ENCODE measurements at places on chromosomes 5 and 9. TPM values are rescaled to one million over a fixed set of nuclear protein-coding genes. Genes with fewer than 3 reads are reported as not detected.

DNA sequence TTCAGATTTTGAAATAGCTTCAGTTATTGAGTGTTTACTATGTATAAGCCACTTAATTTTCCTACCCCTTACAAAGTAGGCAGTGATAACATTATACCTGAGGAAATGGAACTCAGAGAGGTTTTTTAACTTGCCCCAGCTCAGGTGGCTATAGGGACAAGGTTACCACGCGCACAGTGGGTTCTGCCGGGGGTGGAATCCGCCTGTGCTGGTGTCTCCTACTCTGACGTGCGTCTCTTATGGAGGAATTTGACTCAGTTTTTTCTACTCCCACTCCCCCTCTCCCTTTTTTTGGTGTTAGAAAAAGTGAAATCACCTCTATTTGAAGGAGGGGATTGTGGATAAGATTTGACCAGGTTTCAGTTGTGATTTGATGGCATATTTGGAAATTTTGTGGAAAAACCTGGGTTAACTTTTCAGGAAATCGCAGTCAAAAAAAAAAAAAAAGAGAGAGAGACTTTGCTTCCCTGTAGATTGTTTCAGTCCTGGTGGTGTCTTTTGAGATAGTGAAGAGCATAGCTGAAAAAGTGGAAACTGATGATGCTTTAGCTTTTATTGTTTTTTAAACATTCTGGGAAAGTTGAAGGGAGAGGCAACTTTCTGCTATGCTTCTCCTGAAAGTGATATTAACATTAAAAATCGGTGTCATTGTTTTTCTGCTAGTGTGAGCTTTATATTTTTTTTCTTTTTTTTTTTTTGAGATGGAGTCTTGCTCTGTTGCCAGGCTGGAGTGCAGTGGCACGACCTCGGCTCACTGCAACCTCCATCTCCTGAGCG lies 15.9 kb downstream of the TRIO start:
- no peak overlapping the region for H3K4me3 ChIP-seq
- H3K36me3 ChIP-seq: no peaks in the 10 kb centered on the region
- peaks cover 25% of the 10 kb centered on the region for H3K4me1 ChIP-seq
- H3K27me3 ChIP-seq: no peaks in the 10 kb centered on the region
- H3K27ac ChIP-seq: peak overlapping the region; percentile 85
- no peak for DNase-seq

DNA sequence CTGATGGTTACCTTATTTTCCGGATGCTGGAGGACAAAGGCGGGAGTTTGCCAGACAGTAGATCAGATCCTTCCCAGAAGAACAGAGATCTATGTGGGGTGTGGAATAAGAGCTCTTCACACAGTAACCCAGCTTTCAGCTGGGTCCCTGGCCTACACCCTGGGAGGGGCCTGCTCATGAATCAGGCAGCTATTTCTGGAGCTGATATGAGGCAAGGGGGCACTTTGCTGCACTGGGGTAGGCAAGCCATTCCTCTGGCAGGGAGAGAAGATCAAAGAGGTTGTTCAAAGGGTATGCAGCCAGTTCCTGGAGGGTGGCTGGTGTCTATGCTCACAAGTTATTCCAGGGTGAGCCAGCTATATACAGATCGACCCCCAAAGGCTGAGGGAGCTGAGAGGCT lies 48.6 kb downstream of the CYSTM1 start:
- H3K27me3 ChIP-seq: no peaks in the 10 kb centered on the region
- no peak overlapping the region for H3K4me3 ChIP-seq
- no peak overlapping the region for H3K27ac ChIP-seq
- no peak for DNase-seq

- no peak for DNase-seq
- H3K27ac ChIP-seq: no peak overlapping the region
Observed at GRCh38 chr5:143217065-143217803, 186.3 kb downstream of the NR3C1 start.

DNA sequence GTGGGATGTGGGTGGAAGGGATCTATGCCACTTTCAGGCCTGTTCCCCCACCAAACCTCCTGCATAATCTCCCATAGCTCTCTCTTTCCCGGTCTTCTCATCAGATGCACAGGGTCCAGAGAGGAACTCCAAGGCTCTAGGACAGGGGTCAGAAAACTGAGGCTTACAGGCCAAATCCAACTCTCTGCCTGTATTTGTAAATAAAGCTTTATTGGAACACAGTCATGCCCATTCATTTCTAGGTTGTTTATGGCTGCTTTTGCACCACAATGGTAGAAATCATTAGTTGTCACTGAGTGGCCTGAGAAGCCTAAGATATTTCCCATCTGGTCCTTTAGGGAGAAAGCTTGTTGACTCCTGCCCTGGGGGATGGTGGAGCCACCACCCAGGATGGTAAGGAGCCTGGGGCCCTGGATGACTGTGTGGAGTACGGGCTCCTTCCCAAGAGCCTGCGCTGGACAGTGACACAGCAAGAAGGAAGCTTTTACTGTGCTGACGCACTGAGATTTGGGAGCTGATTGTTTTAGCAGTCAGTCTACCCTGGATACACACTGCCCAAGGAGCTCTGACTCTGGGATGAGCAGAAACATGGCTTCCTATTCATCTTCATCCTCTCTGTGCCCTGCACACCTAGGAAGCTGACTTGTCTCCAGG lies 64.0 kb upstream of the RAPGEF1 start:
- no peaks in the 10 kb centered on the region for H3K36me3 ChIP-seq
- no peaks in the 10 kb centered on the region for H3K27me3 ChIP-seq

Gene BTNL8
- not detected for total RNA-seq

- H3K36me3 ChIP-seq: peaks cover 3% of the 10 kb centered on the region
- H3K4me1 ChIP-seq: no peaks in the 10 kb centered on the region
- DNase-seq: no peak
- no peaks in the 10 kb centered on the region for H3K27me3 ChIP-seq
- H3K27ac ChIP-seq: no peak overlapping the region
- no peak overlapping the region for H3K4me3 ChIP-seq
Observed at GRCh38 chr5:92144824-92145223, 761.7 kb upstream of the ARRDC3 start.

- H3K36me3 ChIP-seq: no peaks in the 10 kb centered on the region
- no peaks in the 10 kb centered on the region for H3K27me3 ChIP-seq
- no peak for DNase-seq
- H3K4me3 ChIP-seq: no peak overlapping the region
Observed at GRCh38 chr9:81227507-81228245, 461.7 kb downstream of the TLE1 start.

Gene GAPVD1
- total RNA-seq: 73.8 TPM

- H3K27ac ChIP-seq: no peak overlapping the region
- no peaks in the 10 kb centered on the region for H3K4me1 ChIP-seq
- DNase-seq: no peak
Observed at GRCh38 chr5:133400831-133401351, 211.4 kb downstream of the FSTL4 start.

GRCh38 chr5:54086191-54086590 lies 224.2 kb downstream of the ARL15 start:
- H3K4me1 ChIP-seq: no peaks in the 10 kb centered on the region
- H3K36me3 ChIP-seq: no peaks in the 10 kb centered on the region
- H3K27ac ChIP-seq: no peak overlapping the region
- H3K27me3 ChIP-seq: no peaks in the 10 kb centered on the region
- no peak overlapping the region for H3K4me3 ChIP-seq
- no peak for DNase-seq

- no peaks in the 10 kb centered on the region for H3K4me1 ChIP-seq
- no peak overlapping the region for H3K27ac ChIP-seq
- H3K36me3 ChIP-seq: no peaks in the 10 kb centered on the region
- DNase-seq: no peak
- no peaks in the 10 kb centered on the region for H3K27me3 ChIP-seq
- no peak overlapping the region for H3K4me3 ChIP-seq
Observed at GRCh38 chr9:35108461-35108860, 5.5 kb upstream of the STOML2 start.

Gene C9
- not detected for total RNA-seq

GRCh38 chr9:114364134-114365041 lies 23.4 kb downstream of the AKNA start:
- H3K4me3 ChIP-seq: no peak overlapping the region
- H3K27me3 ChIP-seq: no peaks in the 10 kb centered on the region
- H3K27ac ChIP-seq: peak overlapping the region; percentile 69
- H3K4me1 ChIP-seq: no peaks in the 10 kb centered on the region
- H3K36me3 ChIP-seq: no peaks in the 10 kb centered on the region

All from uterus (tissue), 4 donors.